ENCODE measurements at places on chromosomes 6 and 20. TPM values are rescaled to one million over a fixed set of nuclear protein-coding genes. Genes with fewer than 3 reads are reported as not detected.
A peak's percentile ranks its signal among the peaks of the same experiment; 100 is the strongest.

- no peak overlapping the region for H3K4me3 ChIP-seq
- DNase-seq = peak; percentile 60
- H3K27me3 ChIP-seq = peaks cover 22% of the 10 kb centered on the region
Observed at GRCh38 chr6:28657769-28658465, 132.2 kb downstream of the GPX5 start.

DNA sequence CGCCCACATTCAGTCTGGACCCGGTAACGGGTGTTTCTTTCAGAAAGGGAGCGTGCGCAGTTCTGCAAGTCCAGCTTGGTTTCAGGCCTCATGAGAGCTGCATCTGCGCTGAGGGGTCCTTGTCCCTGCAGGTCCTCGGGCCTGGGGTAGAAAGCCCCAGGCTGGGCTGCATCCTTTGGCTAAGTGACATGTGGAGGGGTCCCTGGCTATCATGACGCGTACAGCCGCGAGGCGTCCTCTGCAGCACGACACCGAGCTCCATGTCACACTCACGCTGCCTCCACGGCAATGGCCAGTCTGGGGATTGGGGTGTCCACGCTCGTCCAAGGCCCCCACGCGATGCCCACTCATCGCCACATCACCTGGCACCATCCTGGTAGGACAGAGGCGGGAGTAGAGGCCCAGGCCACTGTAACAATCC is 1.7 kb upstream of the KIF25 start:
- H3K36me3 ChIP-seq = no peaks in the 10 kb centered on the region
- no peak overlapping the region for H3K4me3 ChIP-seq
- no peaks in the 10 kb centered on the region for H3K27me3 ChIP-seq
- no peak overlapping the region for H3K27ac ChIP-seq

Gene TULP1
- 0.72 TPM for polyA plus RNA-seq

DNA sequence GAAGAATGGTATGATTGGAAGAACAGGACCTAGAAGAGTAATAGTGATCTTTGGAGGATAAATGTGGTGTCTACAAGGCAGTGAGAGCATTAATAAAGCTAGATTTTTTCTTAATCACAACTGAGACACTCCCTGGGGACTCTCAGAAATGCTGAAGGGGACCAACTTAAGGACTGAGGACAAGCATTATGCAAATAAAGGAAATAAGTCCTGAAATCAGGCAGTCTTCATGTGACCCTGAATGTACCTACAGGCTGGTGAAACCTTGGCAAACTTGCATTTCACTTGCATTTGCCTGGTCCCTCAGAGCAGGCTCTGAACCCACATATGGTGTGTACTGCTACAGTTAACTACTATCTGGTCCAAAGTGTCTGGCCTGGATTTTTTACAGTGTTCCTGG is 19.3 kb upstream of the TTK start:
- no peaks in the 10 kb centered on the region for H3K4me1 ChIP-seq
- no peaks in the 10 kb centered on the region for H3K36me3 ChIP-seq
- H3K27ac ChIP-seq = no peak overlapping the region
- DNase-seq = no peak
- H3K27me3 ChIP-seq = no peaks in the 10 kb centered on the region

Gene RBBP8NL
- polyA plus RNA-seq = 14.9 TPM

Gene TAGAP
- 2.1 TPM for polyA plus RNA-seq

Gene SLC17A9
- polyA plus RNA-seq = 2.0 TPM

GRCh38 chr6:53216301-53216700 is 67.7 kb upstream of the GCM1 start:
- no peak overlapping the region for H3K4me3 ChIP-seq
- H3K4me1 ChIP-seq = no peaks in the 10 kb centered on the region
- no peaks in the 10 kb centered on the region for H3K36me3 ChIP-seq
- DNase-seq = no peak
- H3K27me3 ChIP-seq = no peaks in the 10 kb centered on the region

DNA sequence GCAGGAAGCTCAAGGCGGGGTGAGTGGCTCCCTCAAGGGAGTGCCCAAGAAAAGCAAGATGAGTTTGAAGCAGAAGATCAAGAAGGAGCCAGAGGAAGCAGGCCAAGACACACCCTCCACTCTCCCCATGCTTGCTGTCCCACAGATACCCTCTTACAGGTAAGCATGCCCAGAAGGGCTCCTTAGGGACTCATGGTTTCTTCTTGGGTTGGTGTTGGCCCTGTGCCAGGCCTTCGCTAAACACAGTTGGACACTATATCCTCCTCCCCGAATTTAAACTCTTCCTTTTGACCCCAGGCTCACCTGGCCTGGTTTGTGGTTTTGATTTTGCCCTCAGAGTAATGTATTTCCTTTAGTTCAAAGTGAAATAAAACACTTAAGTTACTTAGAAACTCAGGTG is 5.1 kb downstream of the BRPF3 start:
- H3K27me3 ChIP-seq = no peaks in the 10 kb centered on the region
- H3K4me3 ChIP-seq = no peak overlapping the region
- no peak for DNase-seq
- H3K36me3 ChIP-seq = peaks cover 54% of the 10 kb centered on the region
- no peak overlapping the region for H3K27ac ChIP-seq

Gene CNKSR3
- polyA plus RNA-seq = 34.6 TPM

Gene CCN5
- 1.9 TPM for polyA plus RNA-seq

- no peak overlapping the region for H3K27ac ChIP-seq
- peak overlapping the region; percentile 60 for H3K4me3 ChIP-seq
- DNase-seq = peak; percentile 49
- no peaks in the 10 kb centered on the region for H3K36me3 ChIP-seq
- H3K4me1 ChIP-seq = no peaks in the 10 kb centered on the region
- H3K27me3 ChIP-seq = no peaks in the 10 kb centered on the region
Observed at GRCh38 chr20:36153736-36154699, 522 bp upstream of the EPB41L1 start.
